Hematopoietic multipotent progenitor cell (in vitro differentiated cells): ENCODE measurements at places on chromosomes 4 and X.

- DNase-seq = no peak
These were observed 174.8 kb upstream of the KLF3 start for GRCh38 chr4:38489011-38489861.

DNA sequence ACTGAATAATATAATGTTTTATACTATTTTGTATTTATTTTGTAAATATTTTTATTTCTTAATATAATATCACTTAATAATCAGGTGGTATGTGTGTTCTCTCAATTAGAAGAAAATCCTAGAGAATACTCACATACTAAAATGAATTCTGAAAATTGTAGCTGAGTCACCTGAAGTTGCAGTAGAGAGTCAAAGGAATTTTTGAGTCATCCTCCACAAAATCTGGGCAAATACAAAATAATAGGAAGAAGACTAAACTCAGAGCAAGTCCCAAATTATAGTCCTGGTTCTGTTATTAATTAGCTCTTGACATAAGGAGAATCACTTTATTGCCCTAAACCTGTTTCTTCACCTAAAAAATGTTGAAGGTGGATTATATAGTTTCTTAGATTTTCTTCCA, 57.8 kb downstream of the SPATA4 start:
- no peak for DNase-seq

DNA sequence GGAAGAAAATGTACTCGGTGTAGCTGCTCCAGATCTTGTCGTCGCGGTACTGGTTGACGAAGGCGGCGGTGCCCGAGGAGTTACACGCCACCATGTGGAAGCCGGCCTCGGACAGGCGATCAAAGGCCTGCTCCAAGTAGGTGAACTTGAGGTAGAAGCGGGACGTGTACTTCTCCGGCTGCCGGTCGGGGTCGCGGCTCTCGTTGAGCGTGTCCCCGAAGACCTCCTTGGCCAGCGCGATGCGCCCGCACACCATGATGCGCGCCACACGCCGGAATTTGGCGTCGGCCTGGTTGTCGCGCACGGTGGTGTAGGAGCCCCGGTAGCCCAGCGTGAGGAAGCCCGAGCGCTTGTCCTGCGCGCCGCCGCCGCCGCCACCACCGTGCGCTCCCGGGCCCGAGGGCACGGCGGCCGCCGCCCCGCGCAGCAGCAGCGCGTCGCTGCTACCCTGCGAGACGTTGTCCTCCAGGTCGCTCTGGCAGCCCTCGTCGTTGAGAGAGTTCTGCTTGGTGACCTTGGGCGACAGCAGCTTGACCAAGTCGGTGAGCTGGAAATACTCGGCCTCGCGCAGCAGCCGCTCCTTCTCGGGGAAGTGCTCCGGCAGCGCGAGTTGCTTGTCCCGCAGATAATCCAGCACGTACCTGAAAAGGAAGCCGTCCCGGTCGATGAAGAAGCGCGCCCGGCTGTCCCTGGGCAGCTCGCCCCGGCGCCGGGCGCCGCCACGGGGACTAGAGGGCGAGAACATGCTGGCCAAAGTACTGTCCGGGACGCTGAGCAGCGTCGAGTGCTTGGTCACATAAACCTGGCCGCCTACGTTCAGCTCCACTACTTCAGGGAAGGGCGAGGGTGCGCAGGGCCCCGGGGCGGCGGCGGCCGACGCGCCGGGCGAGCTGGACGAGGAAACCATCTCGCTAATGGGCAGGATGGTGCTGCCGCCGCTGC, 775 bp downstream of the KCTD8 start:
- DNase-seq = peak; percentile 31

- DNase-seq = no peak
These were observed 185.9 kb downstream of the DHRSX start for GRCh38 chrX:2314831-2315365.

DNA sequence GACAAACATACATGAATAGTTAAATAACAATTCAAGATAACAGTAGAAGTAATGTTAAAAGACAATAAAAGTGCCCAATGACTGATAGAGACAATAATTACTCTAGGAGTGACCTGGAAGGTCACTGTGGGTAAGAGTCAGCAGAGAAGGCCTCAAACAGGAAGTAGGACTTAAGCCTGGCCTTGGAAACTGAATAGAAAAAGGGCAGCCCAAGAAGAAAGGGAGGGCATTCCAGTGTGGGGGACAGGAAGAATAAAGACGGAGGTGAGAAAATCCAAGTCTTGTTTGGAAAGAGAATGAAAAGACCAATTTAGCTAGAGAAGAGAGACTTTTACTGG, 6.0 kb downstream of the P2RY4 start:
- no peak for DNase-seq

- DNase-seq = no peak
These were observed at the start of gene GRIA3 for GRCh38 chrX:123184219-123184865. TSS of gene GRIA3 (plus strand) at chrX:123184278. CDS start at chrX:123184536, 258 bp downstream.

DNA sequence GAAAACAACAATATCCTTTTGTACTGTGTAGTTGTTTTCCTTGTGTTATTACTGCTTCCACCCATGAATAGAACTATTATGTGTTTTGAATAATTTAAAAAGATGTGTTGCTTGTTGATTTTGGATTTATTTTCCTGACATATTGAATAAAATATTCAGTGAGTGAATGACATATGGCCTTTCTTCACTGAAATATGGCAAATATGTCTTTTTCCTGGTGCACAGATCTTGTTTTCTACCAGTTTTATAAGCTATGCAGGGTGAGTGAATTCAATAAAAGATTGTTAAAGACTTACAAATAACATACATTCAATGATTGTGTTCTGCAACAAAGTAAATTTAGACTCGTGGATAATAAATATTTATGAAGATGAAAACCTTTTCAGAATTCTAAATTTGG, 1216.3 kb upstream of the ADGRL3 start:
- no peak for DNase-seq

- no peak for DNase-seq
These were observed 204.9 kb downstream of the GBA3 start for GRCh38 chr4:22897520-22898108.

GRCh38 chr4:173517781-173518424, 12.1 kb downstream of the HAND2 start:
- no peak for DNase-seq

GRCh38 chr4:74632634-74633033, 161.7 kb downstream of the BTC start:
- DNase-seq = peak; percentile 85

DNA sequence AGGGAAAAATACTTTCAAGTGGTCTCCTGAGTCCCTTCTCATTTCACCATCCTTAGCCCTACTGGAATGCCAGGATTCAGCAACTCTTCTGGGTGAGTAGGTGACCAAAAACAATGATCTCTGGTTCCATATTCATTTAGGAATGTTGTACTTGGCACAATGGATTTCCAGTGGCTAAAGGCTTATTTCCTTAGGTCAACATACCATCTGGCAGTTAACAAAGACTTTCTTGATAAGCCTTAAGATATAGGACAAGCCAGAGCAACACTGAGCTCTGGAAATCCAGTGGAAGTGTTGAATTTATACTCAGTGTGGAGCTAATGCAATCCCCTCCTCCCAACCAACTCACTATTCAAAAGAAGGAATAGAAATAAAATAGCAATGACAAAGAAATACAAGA, 139.4 kb upstream of the EMCN start:
- DNase-seq = no peak

- DNase-seq = no peak
These were observed at the start of gene MID1 for GRCh38 chrX:10620121-10620699. TSS of gene MID1 (minus strand) at chrX:10620585. CDS start at chrX:10567547, 53,038 bp downstream.

DNA sequence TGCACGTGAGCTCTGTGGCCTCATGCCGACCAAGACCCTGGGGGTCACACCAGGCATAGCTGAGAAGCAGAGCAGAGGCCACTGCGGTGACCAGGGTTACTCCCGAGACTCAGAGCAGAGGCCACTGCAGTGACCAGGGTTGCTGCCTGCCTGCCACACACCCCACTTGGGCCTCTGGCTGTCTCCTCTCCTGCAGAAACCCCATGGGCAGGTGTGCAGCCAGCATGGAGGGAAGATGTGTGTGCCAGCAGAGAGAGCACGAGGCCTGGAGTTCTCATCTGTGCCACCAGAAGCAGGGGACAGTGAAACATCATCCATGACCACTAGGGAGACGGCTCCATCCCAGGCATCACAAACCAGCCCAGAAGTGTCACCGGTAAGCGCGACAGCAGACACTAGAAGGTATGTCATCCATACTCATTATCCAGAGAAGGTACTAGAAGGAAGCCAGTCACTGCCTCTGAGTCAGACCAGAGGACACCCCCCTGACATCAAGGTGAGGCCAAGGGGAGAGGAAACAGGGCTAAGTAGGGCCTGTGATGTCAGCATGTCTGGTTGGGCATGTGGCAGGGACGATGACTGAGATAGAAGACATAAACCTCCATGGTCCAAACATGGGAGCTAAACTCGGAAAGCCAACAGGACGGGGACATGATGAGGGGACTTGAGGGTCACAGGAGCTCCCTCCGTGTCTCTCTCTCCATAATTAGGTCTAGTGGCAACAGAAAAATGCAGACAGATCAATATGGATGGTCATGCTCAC, 24.2 kb upstream of the SPON2 start:
- DNase-seq = no peak

GRCh38 chr4:74715706-74716435, 78.5 kb downstream of the BTC start:
- no peak for DNase-seq

DNA sequence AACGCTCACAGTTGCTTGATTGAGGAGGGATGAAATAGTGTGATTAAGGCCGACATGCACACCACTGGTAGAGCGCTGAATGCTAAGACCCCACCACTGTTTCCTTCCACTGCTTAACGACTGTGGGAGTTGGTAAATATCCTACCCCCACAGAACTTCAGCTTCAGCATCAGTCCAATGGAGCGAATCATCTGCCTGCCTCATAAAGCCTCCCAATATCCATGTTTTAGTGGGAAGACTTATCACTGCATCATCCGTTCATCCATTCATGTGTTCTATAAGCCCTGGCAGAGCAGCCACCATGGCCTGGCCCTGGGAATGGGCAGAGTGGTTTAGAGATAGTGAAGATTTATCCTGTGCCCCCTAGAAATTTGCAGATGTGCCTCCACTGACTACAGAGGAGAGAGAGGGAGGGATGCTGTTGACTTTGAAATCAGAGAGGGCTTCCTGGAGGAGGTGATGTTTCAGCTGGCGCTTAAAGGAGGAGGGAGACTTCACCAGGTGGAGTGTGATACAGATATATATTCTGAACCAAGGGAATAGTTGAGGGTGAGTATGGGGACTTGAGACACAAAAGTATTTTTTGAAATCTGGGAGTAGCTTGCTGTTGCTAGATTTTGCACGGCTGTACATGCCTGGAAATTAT, 71.9 kb upstream of the STX18 start:
- DNase-seq = no peak

GRCh38 chr4:140861359-140862176, 105.4 kb upstream of the TBC1D9 start:
- DNase-seq = peak; percentile 78

- no peak for DNase-seq
These were observed 88.6 kb upstream of the MAML3 start for GRCh38 chr4:140242357-140243277.

DNA sequence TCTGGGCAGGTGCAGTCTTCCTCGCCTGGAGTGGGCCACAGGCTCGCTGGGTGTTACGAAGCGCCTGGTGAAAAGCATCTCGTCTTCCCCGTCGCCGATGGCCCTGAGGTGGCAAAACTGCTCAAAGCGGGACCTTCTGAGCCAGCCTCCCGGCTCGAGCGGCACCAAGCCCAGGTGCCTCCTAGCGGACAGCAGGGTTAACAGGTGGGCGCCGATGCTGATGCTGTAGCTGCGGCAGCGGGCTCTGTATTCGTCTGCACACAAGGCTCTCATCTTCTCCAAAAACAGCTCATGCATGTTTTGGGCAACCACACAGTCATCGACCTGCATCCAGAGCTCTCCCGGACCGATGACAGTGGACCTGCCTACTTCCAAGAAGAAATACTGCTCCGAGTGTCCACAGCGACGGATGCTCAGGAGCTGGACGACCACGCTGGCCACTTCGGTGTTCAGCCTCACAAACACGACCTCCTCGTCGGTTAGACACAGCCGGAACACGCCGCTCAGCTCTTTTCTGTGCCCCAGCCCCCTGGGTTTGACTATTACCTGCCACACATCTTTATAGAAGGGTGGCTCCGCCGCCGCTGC, 1.2 kb downstream of the IRS4 start:
- no peak for DNase-seq

- no peak for DNase-seq
These were observed 45.2 kb upstream of the ENPP6 start for GRCh38 chr4:184262901-184263300.

- DNase-seq = no peak
These were observed 574.6 kb downstream of the RAPGEF2 start for GRCh38 chr4:159677521-159677920.

- DNase-seq = no peak
These were observed 27.7 kb upstream of the REST start for GRCh38 chr4:56879996-56880395.

DNA sequence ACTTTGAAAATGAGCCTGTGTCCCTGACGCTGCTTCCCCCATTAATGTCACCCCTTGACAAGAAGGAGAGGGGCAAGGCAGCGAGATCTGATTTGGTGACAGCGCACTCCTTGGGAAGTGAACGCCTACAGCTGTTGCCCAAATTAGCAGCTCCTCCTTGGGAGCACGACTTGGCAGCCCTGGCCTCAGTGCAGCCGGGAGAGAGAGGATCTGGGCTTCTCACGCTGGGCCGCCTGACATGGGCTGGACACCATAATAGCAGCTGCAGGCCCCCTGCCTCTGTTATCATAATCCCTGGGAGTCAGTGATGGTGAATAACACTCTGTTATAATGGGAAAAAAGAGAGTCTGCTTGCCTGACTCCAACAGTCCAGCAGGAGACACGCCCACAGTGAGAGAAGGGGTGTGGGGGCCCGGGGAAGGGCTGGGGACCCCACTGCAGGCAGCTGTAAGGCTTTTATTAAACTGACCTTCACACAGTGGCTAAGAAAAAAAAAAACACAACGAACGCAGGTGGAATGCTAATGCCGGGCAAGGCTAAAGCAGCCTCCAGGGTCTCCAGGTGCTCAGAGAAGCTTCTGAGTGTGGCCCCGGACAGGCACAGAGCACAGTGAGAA, 73.3 kb downstream of the PSAPL1 start:
- no peak for DNase-seq

DNA sequence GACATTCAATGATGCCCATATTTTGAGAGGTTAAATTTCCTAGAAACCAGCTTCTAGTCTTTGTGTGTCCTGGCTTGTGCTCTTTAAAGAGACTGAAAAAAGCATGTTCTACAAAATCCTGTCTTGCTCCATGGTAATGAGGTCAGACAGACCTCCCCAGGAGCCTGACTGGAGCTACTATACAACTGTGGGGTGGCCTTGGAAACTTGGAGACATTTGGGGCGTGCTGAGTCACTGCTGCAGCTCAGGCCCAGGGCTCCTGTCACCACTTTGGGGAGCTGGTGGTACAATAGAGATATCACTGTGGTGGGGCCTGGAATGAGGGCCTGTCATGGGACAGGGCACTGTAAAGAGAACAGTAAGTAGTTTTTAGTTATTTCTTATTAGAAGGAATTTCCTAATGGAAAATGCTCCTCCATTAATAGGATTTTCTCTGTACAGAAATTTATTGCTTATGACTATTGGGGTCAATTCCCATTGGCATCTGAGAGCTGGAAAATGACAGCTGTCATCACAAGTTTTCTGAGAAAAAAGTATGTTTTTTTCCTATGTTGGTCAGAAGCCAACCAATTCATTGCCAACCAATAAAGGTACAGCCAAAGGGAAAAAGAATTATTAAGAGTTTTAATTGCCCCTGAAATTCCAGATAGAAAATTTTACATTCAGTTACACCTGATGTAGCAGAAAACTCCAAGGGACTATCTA, 207.4 kb upstream of the JADE1 start:
- DNase-seq = no peak

- DNase-seq = no peak
These were observed 885.3 kb downstream of the GLUD2 start for GRCh38 chrX:121932688-121933087.

- no peak for DNase-seq
These were observed 35.8 kb upstream of the USP46 start for GRCh38 chr4:52694936-52695335.

- DNase-seq = no peak
These were observed 58.0 kb upstream of the SCML1 start for GRCh38 chrX:17679261-17679660.
